ENCODE measurements at places on chromosomes 11 and 22.
A peak's percentile ranks its signal among the peaks of the same experiment; 100 is the strongest.

DNA sequence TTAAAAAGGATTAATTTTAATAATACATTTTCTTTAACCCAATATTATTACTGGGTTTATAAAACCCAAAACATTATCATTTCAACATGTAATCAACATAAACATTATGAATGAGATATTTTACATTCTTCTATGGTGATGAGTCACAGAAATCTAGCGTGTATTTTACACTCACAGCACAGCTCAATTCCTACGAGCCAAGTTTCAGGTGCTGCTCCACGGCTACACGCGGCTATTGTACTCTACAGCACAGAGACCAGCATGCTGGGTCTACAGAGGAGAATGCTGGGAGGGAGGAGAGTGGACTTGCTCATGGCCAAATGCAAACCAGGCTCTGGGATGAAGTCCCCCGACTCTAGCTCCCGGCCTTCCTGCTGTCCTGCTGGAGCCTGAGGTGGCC lies 72.0 kb upstream of the LMO1 start:
- no peaks in the 10 kb centered on the region for H3K36me3 ChIP-seq
- H3K4me3 ChIP-seq, result no peak overlapping the region
- no peak for DNase-seq

GRCh38 chr11:15016200-15016599 lies 44.0 kb upstream of the CALCA start:
- no peaks in the 10 kb centered on the region for H3K36me3 ChIP-seq
- H3K27me3 ChIP-seq, result no peaks in the 10 kb centered on the region
- no peaks in the 10 kb centered on the region for H3K4me1 ChIP-seq
- H3K27ac ChIP-seq, result no peak overlapping the region

GRCh38 chr22:19419464-19420178 lies 11.9 kb downstream of the HIRA start:
- H3K4me1 ChIP-seq, result peaks cover 36% of the 10 kb centered on the region
- H3K27ac ChIP-seq, result no peak overlapping the region
- H3K36me3 ChIP-seq, result peaks cover 7% of the 10 kb centered on the region
- no peak overlapping the region for H3K4me3 ChIP-seq
- DNase-seq, result no peak

DNA sequence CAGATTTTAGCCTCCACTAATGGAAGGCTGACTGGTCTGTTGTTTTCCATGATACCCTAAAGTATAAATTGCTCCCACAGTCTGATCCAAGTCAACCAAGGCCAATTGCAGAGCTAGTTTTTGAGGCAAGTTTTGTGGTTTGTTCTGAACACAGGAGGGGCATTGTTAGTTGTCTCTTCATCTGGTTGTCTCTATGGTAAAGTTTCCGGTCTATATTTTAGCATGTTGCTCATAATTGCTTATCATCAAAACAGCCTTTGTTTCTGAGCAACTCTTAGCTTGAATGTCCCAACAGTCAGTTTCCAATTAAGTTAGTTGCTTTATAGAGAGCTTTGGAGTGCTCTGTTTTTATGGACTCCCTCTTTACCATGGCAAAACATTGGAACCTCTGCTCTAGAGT lies 217.6 kb upstream of the CARD18 start:
- no peaks in the 10 kb centered on the region for H3K36me3 ChIP-seq
- no peak overlapping the region for H3K27ac ChIP-seq
- no peak overlapping the region for H3K4me3 ChIP-seq
- no peaks in the 10 kb centered on the region for H3K4me1 ChIP-seq
- no peaks in the 10 kb centered on the region for H3K27me3 ChIP-seq

GRCh38 chr11:76410851-76411357 lies 29.8 kb downstream of the GVQW3 start:
- H3K4me3 ChIP-seq, result no peak overlapping the region
- no peaks in the 10 kb centered on the region for H3K36me3 ChIP-seq
- peaks cover 6% of the 10 kb centered on the region for H3K27me3 ChIP-seq
- H3K4me1 ChIP-seq, result peaks cover 17% of the 10 kb centered on the region

DNA sequence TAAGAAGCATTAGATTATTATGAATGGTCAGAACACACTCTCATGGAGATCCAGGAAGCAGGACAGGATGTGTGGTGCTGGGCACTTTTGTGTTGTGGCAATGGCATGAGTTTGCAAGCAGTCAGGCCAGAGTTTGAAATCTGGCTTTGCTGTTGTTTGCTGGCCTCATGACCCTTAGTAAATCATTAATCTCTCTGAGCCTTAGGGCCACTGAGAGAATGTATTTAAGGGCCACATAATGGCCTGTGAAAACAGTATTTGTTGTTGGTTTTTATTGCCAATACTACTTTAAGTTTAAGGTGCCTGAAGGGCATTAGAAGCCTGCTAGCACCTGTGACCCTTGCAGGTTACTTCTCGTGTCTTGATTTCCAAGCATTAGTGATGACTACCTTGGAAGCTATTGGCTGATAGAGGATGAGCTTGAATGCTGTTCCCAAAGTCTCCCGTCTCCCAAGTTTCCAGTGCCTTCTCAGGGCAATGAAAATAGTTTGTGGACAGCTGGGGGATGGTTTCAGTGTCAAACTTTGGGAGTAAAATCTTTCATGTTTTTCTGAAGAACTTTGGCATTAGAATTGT lies 24.6 kb downstream of the STIM1 start:
- H3K4me3 ChIP-seq, result no peak overlapping the region
- H3K27ac ChIP-seq, result peak overlapping the region; percentile 79
- peaks cover 3% of the 10 kb centered on the region for H3K27me3 ChIP-seq
- no peak for DNase-seq
- H3K36me3 ChIP-seq, result no peaks in the 10 kb centered on the region

GRCh38 chr11:13923716-13924650 lies 38.5 kb upstream of the SPON1 start:
- peak overlapping the region; percentile 80 for H3K27ac ChIP-seq
- no peaks in the 10 kb centered on the region for H3K36me3 ChIP-seq
- H3K27me3 ChIP-seq, result peaks cover 3% of the 10 kb centered on the region
- H3K4me1 ChIP-seq, result peaks cover 27% of the 10 kb centered on the region
- no peak for DNase-seq

- H3K27me3 ChIP-seq, result peaks cover 3% of the 10 kb centered on the region
- no peaks in the 10 kb centered on the region for H3K4me1 ChIP-seq
- H3K4me3 ChIP-seq, result no peak overlapping the region
Measured at GRCh38 chr22:49247194-49247924, 580.3 kb downstream of the BRD1 start.

GRCh38 chr11:64890522-64890939 lies 12.1 kb upstream of the EHD1 start:
- H3K4me1 ChIP-seq, result peaks cover 13% of the 10 kb centered on the region
- no peak for DNase-seq
- no peak overlapping the region for H3K4me3 ChIP-seq
- H3K27ac ChIP-seq, result no peak overlapping the region
- no peaks in the 10 kb centered on the region for H3K36me3 ChIP-seq

DNA sequence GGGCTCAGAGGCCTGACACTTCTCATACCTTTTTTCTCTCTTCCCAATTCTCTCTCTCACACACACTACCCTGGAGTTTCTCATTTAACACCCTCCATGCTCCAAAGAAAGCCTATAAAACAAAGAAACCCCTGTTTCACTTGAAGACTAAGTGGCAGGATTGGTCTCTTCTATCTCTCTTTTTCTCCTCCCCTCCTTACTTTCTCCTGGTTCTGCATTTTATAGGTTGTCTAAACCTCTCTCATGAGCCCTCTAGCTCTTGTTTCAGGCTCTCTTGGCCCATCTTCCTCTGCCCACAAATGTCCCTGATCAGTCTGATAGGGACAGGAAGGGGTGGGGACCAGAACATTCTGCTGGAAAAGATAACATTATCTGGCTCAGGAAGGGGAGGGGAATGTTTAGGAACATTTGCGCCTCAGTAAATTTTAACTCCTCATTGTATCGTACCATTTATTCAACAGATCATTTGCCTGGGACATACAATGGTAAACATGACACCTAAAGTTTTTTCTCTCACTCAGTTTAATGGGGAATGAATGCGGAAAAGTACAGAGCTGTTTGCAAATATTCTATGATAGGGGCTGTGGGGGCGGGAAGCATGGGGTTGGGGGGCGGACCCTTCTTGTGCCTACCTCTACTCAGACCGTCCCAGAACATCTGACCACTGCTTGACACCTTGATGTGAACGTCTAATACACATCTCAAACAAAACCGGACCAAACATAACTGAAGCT lies 10.8 kb downstream of the CRYBA4 start:
- peaks cover 3% of the 10 kb centered on the region for H3K36me3 ChIP-seq
- peak overlapping the region; percentile 17 for H3K4me3 ChIP-seq
- H3K4me1 ChIP-seq, result peaks cover 31% of the 10 kb centered on the region

- peaks cover 4% of the 10 kb centered on the region for H3K4me1 ChIP-seq
- H3K4me3 ChIP-seq, result no peak overlapping the region
- DNase-seq, result no peak
- no peak overlapping the region for H3K27ac ChIP-seq
- no peaks in the 10 kb centered on the region for H3K27me3 ChIP-seq
- H3K36me3 ChIP-seq, result no peaks in the 10 kb centered on the region
Measured at GRCh38 chr11:66906061-66906733, 49.3 kb downstream of the LRFN4 start.

GRCh38 chr22:41827671-41828070 lies 5.2 kb upstream of the SREBF2 start:
- peaks cover 7% of the 10 kb centered on the region for H3K27me3 ChIP-seq
- H3K27ac ChIP-seq, result no peak overlapping the region
- peaks cover 4% of the 10 kb centered on the region for H3K36me3 ChIP-seq
- H3K4me3 ChIP-seq, result no peak overlapping the region

DNA sequence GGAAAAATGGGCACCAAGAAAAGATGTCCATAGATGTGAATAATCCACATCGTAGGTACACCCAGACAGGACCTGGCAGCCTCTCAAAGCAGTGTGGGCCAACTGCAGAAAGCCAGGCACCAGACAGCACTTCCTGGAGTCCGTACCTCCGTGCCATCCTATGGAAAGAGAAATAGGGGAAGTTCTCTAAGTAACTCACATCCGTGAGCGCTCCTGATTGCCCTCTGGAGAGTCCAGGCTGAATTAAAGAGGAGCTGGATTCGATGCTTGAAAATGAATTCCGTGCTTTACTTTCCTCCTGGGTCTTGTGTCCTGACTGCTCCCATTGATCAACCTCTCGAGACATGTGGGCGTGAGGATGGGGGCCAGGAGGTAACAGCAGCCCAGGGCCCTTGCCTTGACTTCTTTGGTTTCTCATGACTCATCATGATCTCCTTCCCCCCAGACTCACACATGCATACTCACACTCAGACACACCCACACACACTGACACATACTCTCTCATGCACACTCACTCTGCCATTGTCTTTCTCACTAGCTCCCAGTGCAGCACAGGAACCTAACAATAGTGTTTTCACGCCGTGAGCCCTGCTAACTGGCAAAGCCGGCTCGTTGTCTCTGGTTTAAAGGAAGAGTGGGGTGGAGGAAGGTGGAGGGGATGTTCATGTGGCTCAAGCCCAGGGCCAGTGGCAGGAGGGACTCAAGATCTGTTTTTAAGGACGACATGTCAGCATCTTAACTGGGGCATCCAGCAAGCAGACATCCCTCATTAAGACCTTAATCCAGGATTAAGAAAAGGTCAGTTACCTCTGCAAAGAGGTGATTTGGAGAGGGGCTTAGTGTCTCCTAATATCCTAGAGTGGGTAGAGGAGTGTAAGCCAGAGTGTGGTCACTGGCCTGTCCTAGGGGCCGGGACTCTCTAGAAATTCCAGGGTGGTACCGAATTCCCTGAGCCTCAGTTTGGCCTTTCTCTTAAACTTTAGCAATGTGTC lies 104.2 kb downstream of the SCN3B start:
- peaks cover 4% of the 10 kb centered on the region for H3K27me3 ChIP-seq
- DNase-seq, result no peak
- peak overlapping the region; percentile 56 for H3K4me3 ChIP-seq
- H3K36me3 ChIP-seq, result no peaks in the 10 kb centered on the region

DNA sequence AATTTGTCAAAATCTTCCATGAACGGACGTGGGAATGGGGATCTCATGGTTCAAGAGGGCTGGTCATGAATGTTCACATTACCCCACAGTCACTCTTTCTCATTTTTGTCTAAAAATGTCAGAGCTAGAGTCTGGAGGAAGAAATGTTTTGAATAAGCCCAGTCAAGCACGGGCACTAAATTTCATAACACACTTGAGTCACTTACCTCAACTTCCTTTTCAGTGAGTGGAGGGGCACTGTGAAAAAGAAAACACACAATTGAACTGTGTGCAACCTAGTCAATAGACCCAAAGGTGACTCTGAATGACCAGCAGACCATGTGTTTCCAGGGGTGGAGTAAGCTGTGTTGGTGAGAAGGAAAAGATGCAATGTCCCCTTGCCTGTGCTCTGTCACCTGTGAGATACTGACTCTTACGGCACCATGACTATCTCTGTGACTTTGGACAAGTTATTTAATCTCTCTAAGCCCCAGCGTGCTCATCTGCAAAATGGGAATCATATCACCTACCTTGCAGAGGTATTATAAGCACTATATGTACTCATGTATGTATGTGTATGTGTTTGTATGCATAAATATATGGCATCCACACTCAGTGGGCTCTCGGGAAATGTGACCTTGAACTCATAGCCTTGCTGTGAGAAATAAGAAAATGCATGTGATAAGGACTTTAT lies 38.2 kb upstream of the LYVE1 start:
- DNase-seq, result no peak
- H3K36me3 ChIP-seq, result no peaks in the 10 kb centered on the region
- H3K4me1 ChIP-seq, result peaks cover 38% of the 10 kb centered on the region
- H3K4me3 ChIP-seq, result peak overlapping the region; percentile 39

DNA sequence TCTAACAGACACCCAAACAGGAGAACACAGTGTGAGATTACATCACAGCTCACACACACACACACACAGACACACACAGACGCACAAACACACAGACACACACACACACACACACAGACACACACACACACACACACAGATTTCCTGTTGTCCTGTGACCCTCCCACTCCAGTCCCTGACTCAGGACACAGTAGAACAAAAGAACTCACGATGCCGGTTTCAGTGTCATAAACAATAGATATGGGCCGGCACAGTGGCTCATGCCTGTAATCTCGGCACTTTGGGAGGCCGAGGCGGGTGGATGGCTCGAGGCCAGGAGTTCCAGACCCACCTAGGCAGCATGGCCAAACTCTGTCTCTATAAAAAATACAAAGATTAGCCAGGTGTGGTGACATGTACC lies 13.8 kb upstream of the KAT5 start:
- peaks cover 11% of the 10 kb centered on the region for H3K4me1 ChIP-seq
- no peak for DNase-seq
- H3K4me3 ChIP-seq, result peak overlapping the region; percentile 72
- peaks cover 3% of the 10 kb centered on the region for H3K36me3 ChIP-seq
- H3K27me3 ChIP-seq, result peaks cover 6% of the 10 kb centered on the region
- peak overlapping the region; percentile 55 for H3K27ac ChIP-seq

- no peak overlapping the region for H3K27ac ChIP-seq
- no peak overlapping the region for H3K4me3 ChIP-seq
- H3K36me3 ChIP-seq, result no peaks in the 10 kb centered on the region
- no peak for DNase-seq
- peaks cover 7% of the 10 kb centered on the region for H3K4me1 ChIP-seq
Measured at GRCh38 chr11:64445651-64446050, 86.7 kb downstream of the RPS6KA4 start.

DNA sequence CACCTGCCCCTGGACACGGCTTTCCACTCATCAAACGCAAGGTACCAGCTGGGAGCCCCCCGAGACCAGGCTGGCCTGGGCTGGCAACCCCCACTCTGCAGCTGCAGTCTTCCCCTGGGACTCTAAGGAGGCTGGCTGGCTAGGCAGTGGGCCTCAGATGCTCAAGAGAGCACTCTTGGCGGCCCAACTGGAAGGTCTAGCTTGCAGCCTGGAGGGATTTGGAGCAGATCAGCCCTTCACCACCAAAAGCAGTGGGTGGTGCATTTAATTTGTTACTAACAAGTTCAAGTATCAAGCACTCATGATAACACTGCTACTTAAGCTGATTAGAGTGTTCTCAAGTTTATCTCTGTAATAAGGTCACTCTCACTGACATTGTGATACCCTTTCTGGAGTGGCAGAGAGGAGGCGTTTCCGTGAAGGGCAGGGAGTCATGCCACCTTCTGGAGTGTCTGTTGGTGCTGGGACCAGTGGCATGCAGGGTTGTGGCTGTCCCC lies 21.5 kb downstream of the C22orf23 start:
- peaks cover 10% of the 10 kb centered on the region for H3K27me3 ChIP-seq
- H3K36me3 ChIP-seq, result peaks cover 25% of the 10 kb centered on the region
- DNase-seq, result no peak
- peak overlapping the region; percentile 26 for H3K27ac ChIP-seq
